ENCODE measurements at places on chromosomes 3 and 15.

- DNase-seq: no peak
Observed at GRCh38 chr3:70658513-70659310, 346.3 kb upstream of the MDFIC2 start.

DNA sequence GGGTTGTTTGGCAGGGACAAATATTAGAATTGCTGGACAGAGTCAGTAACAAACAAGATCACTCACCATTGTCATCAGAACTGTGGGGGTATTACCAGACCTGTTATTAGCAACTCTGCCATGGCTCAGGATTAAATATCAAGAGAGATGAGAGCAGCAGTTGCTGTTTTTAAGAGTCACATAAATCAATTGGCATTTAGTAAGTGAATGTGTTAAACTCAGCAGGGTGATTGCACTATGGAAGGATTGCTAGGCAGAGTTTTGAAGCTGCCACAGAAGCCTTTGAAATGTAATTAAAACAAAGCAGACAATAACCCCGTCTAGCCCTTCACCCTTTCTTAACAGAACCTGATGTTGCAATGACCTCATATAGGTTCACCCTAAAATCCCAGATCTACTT is 238.8 kb downstream of the GAP43 start:
- DNase-seq: no peak

DNA sequence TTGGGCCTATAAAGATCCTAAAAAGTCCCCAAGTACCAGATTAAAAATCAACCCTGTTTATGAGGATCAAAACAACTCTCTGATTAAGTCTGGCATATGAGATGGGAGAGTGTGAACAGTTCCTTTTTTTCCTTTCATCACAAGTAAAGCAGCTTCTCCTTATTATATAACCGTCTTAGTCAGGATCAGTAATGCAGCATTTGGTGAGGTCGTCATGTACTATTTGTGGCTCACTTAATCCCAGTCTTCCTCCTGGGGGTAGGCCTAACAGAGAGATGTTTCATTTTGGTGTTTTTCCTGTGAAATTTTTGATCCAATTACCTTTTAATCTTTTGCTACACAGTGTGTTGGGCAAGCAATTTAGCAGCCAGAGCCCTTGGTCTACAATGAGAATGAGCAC is 333.1 kb upstream of the KCNMB2 start:
- no peak for DNase-seq

DNA sequence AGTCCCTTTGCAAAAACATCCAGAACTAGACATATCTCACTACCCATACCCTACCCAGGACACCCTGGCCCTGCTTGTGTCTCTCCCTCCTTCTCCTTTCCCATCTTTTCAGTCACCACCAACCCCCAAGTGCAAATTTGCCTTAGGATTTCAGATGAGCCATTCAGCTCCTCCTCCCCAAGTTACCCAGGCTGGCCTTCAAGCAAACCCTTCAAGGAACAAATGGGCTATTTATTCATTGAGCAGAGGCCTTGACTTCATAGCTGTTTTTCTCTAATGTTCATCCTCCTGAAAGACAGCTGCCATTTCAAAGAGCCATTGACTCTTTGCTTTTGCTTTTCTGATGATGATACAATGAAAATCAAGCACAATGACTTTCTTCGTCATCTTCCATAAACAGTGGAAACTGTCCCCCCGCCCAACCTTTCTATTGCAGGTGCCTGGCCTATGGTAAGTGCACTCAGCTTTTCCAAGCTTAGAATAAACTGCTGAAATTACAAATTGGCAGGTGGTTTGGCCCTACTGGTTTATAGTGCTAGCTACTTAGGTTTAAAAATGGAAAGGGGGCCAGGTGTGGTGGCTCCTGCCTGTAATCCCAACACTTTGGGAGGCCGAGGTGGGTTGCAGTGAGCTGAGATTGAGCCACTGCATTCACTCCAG is 26.1 kb upstream of the KLHL6 start:
- DNase-seq: no peak
